ENCODE measurements at places on chromosomes 7 and 10. TPM values are rescaled to one million over a fixed set of nuclear protein-coding genes. Genes with fewer than 3 reads are reported as not detected.
A peak's percentile ranks its signal among the peaks of the same experiment; 100 is the strongest.

DNA sequence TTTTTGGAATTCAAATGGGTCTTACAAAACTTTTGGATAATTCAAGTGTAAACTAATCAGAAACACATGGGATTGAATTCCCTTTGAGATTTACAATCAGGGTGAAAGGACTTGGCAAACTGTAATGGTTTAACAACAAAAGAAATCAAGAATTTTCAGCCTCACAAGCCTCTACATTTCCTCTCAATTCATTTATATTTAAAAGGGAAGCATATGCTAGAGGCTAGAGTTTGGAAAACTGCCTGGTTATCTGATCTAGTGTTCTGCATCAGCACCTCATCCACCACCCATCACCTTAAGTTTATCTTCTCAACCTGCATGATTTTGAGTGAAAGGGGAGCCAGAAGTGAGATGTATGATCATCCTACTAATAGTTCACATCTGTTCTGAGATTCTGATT lies 120.7 kb downstream of the TES start:
- DNase-seq: no peak

GRCh38 chr7:42020061-42020460 lies 216.9 kb downstream of the GLI3 start:
- DNase-seq: no peak

DNA sequence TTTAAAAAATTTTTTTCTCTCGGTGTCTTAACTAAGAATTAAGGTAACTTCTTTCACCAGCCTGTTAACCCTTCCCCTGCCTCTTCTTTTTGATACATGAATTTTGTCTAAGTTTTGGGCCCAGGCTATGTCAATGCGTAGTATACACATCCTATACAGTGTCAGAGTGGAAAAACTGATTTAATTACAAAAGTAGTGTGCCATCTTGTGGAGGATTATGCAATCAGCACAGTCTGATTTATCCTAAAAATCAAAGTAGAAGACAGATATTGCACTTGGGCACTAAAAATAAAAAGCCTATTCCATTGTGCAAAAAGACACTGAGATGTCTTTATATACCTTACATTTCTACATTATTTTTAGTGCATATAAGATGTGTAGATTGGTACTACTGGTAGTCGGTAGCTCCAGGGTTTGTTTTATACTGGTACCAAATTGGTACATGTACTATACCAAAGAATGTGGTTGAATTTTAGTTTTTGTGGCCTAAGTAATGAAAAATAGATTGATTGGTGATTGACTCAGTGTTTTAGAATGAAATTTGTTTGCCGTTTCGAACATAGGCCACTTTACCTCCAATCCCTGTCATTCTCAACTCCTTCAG lies 96.6 kb downstream of the MKLN1 start:
- DNase-seq: no peak

GRCh38 chr10:49621561-49621960 lies 7.7 kb downstream of the CHAT start:
- DNase-seq: no peak

GRCh38 chr7:34886856-34887255 lies 150.4 kb downstream of the DPY19L1 start:
- DNase-seq: no peak

GRCh38 chr7:92916770-92917224 lies 80.4 kb upstream of the CDK6 start:
- DNase-seq: no peak

- DNase-seq: no peak
Measured at GRCh38 chr10:48474765-48475365, 130.0 kb downstream of the ARHGAP22 start.

DNA sequence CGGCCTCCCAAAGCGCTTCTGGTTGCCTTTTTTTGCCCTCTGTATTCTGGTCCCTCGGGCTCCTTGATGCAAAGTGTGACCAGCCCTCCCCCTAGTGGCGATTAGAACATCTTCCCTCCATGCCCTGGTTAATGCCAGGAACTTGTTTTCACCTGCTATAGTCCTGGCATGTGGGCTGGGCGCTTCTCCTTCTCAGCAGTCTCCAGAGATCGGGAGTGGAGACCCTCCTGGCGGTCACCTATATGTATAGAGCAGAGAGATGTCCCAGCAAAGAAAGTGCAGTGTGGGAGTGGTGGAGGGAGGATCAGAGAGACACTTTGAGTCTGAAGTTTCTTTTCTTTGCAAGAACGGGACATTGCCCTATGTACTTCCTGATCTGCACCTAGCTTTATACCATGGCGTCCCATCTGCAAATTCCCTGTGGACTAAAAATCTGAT lies 264.1 kb downstream of the OTUD1 start:
- DNase-seq: no peak

GRCh38 chr7:43642897-43643630 lies 60.2 kb downstream of the STK17A start:
- peak; percentile 76 for DNase-seq

DNA sequence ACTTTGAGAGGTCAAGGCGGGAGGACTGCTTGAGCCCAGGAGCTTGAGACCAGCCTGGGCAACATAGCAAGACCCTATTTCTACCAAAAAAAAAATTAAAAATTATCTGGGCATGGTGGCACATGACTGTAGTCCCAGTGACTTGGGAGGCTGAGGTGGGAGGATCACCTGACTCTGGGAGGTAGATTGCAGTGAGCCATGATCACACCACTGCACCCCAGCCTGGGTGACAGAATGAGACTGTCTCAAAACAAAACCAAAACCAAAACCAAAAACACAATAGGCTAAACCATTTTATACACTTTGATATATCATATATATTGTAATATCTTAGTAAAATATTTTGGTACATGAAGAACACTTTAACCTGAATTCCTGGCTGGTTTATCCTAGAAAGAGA lies 101.6 kb downstream of the RAPGEF5 start:
- no peak for DNase-seq

- no peak for DNase-seq
Measured at GRCh38 chr10:22554461-22555182, 159.8 kb downstream of the PIP4K2A start.

DNA sequence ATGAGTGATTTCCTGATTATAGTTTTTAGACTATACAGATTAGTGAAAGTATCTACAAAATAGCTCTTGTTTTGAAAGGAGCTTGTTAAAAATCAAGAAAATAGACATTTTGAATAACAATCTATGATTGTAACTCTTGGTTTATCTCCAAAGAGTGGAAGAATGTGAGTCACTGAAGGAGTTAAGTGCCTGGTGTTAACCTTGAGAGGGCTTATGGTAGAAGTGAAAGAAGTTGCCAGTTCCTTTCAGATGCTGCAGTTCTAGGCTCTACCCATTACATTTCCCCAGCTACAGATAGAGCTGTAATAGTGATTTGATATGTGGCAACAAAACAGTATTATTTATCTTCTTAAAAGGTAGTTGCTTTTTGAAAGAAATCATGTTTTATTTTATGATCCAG lies 12.7 kb downstream of the NRBF2 start:
- DNase-seq: no peak

DNA sequence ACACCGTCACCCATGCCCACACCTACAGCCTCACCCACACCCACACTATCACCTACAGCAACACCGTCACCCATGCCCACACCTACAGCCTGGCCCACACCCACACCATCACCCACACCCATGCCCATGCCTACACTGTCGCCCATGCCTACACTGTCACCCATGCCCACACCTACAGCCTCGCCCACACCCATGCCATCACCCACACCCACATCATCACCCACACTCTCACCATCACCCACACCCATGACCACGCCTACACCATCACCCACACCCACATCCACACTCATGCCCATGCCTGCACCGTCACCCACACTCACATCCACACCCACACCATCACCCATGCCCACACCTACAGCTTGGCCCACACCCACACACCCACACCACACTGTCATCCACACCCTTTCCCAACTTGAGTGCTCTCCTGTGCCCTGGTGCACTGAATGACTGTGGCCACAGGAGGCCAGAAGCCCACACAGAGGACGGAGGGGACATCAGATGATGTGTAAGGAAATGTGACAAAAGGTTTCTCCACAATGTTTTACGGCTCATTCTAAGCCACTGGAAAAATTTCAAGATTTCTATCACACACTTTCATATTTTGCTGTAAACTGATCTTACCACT lies 153.3 kb downstream of the WDR37 start:
- DNase-seq: peak; percentile 41

- DNase-seq: no peak
Measured at GRCh38 chr7:21608465-21608864, 65.6 kb downstream of the DNAH11 start.

DNA sequence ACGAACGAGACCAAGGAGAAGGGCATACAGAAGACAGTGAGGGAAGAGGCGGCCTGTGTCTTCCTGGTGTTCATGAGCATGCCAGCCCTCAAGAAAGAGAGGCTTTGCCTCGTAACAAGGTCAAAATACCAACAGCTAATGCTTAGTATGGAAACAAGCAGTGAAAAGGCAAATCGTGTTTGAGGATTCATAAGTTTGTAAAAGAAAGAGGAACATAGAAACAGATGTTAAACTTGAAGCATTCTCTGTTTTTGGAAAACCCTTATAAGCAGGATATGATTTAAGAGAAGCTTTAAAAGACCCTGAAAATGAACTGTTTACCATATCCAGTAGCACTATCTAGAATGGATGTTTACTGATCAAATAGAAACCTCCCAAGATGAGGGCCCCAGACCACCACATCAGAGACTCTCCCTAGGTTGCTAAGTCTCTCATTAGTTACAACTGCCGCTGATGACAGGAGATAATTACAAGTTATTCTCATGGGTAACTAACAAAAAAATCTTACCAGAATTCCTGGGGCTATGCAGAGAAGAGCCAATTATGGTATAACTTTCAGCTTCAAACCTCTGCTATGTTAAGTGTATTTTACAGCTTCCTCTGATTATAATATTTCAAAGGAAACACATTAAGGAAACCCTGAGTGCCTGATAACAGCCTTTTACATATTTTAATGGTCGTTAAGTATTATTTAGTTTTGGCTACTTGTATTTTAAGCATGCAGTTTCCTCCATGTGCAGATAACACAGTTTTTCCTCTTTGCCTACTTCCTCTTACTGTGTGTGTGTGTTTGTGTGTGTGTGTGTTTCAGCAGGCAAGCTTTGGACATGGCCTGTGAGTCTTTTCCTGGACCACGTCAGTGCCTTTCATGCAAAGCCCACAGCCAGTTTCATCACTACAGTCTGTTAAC lies 17.9 kb downstream of the JCAD start:
- no peak for DNase-seq

- DNase-seq: no peak
Measured at GRCh38 chr7:99177165-99177564, 30.8 kb downstream of the KPNA7 start.

- DNase-seq: no peak
Measured at GRCh38 chr7:93382362-93382761, 150.2 kb downstream of the VPS50 start.

DNA sequence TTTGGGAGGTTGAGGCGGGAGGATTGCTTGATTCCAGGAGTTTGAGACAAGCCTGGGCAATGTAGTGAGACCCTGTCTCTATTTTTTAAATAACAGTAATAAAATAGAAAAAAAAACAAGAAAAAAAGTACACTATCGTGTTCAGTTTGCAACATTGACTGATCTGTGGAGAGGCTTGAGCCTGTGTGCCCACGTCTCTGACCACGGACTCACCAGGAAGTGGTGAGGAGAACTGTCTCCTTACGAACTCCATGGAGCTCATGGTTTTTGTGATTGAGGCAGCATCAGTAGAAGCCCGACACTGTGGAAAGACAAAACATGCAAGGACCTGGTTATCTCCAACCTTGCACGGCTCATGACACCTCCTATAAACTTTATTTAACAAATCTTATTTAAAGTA lies 23.9 kb upstream of the DNAJB6 start:
- DNase-seq: no peak

DNA sequence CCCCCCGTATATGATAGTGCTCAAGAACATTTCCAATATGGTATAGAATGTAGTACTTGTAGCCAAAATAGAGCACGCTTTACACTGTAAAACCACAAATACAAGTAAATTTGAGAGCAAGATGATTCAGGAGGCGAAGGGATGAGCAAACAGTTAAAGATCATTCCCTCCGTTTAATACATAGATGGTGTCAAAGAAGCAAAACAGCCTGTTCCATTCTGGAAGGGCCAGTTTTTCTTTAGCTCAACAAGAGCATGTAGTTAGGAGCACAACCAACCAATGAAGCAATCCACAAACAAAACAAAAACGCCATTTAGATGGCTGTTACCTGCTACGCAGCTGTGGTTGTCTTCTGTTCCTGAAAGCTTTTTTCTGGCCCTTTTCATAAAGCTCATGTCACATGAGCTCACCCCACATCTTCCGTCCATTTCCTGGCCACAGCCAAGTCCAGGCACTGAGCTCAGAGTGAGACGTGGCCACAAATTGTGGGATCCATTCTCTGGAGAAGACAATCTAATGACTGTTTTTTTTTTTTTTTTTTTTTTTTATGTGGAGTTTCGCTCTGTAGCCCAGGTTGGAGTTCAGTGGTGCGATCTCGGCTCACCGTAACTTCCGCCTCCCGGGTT lies 185.6 kb downstream of the FANK1 start:
- DNase-seq: no peak

- no peak for DNase-seq
Measured at GRCh38 chr7:158957921-158958491, 101.6 kb downstream of the DYNC2I1 start.

GRCh38 chr7:155568333-155568660 lies 21.9 kb upstream of the CNPY1 start:
- peak; percentile 25 for DNase-seq

GRCh38 chr7:37196676-37197075 lies 252.0 kb downstream of the ELMO1 start:
- DNase-seq: no peak

DNA sequence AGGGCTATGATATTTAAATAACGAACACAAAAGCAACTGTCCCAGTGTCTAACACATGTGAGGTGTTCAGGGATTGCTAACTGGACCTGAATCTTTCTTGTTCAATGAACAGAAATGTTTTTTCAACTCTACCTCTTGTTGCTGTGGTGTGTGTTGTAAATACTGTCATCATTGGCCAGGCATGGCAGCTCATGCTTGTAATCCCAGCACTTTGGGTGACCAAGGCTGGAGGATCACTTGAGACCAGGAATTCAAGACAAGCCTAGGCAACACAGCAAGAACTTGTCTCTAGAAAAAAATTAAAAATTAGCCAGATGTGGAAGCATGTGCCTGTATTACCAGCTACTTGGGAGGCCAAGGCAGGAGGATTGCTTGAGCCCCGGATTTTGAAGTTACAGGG lies 1250.9 kb downstream of the TYW1 start:
- DNase-seq: no peak

WAPL gene
- total RNA-seq: 54.6 TPM

SPDYE2B gene
- not detected for total RNA-seq

CAMK2G gene
- total RNA-seq: 43.0 TPM

TMEM236 gene
- total RNA-seq: 0.89 TPM

AKR1C4 gene
- total RNA-seq: not detected

SCIN gene
- not detected for total RNA-seq

ASZ1 gene
- total RNA-seq: not detected

SLC16A9 gene
- 15.7 TPM for total RNA-seq

PWWP2B gene
- 33.9 TPM for total RNA-seq

LRRC4 gene
- 19.6 TPM for total RNA-seq

GPR141 gene
- total RNA-seq: 4.6 TPM

TLL2 gene
- 0.34 TPM for total RNA-seq

PLCE1 gene
- total RNA-seq: 14.3 TPM

RHOBTB1 gene
- total RNA-seq: 49.2 TPM

OR2A42 gene
- total RNA-seq: 0.32 TPM

HGF gene
- 33.6 TPM for total RNA-seq
